Myometrial cell (primary cell): ENCODE measurements at places on chromosomes 12 and 14. TPM values are rescaled to one million over a fixed set of nuclear protein-coding genes. Genes with fewer than 3 reads are reported as not detected.

TAS2R8 gene
- not detected in 2 replicates for total RNA-seq

RTN1 gene
- not detected in 2 replicates for total RNA-seq

ESPL1 gene
- 7.2 and 8.2 TPM in 2 replicates for total RNA-seq

GLIPR1L1 gene
- not detected in 2 replicates for total RNA-seq

SYNDIG1L gene
- total RNA-seq: not detected in 2 replicates

CCDC38 gene
- total RNA-seq: not detected in 2 replicates

MOAP1 gene
- 5.8 and 9.8 TPM in 2 replicates for total RNA-seq

TAS2R13 gene
- total RNA-seq: 0.18 TPM in 1 of 2 replicates, not detected in the other

SMCO2 gene
- not detected in 2 replicates for total RNA-seq

C12orf50 gene
- total RNA-seq: not detected in 2 replicates

TUBA1C gene
- total RNA-seq: 1,437 and 1,599 TPM in 2 replicates

IAPP gene
- total RNA-seq: not detected in 2 replicates

ADGRD1 gene
- total RNA-seq: not detected in 2 replicates

ADAMTS20 gene
- total RNA-seq: not detected in 2 replicates

GYS2 gene
- not detected in 2 replicates for total RNA-seq

TPPP2 gene
- total RNA-seq: not detected in 2 replicates

TCL1B gene
- not detected in 2 replicates for total RNA-seq

TBX5 gene
- not detected in 2 replicates for total RNA-seq

DNAJC22 gene
- total RNA-seq: 11.9 and 12.7 TPM in 2 replicates

PRB2 gene
- not detected in 2 replicates for total RNA-seq

ASCL1 gene
- not detected in 2 replicates for total RNA-seq

RERG gene
- 3.5 and 3.7 TPM in 2 replicates for total RNA-seq

PLEKHG7 gene
- not detected in 2 replicates for total RNA-seq

STON2 gene
- not detected in 2 replicates for total RNA-seq

ALG10 gene
- 5.2 and 5.7 TPM in 2 replicates for total RNA-seq
